ENCODE measurements at places on chromosomes 3 and 15.

DNA sequence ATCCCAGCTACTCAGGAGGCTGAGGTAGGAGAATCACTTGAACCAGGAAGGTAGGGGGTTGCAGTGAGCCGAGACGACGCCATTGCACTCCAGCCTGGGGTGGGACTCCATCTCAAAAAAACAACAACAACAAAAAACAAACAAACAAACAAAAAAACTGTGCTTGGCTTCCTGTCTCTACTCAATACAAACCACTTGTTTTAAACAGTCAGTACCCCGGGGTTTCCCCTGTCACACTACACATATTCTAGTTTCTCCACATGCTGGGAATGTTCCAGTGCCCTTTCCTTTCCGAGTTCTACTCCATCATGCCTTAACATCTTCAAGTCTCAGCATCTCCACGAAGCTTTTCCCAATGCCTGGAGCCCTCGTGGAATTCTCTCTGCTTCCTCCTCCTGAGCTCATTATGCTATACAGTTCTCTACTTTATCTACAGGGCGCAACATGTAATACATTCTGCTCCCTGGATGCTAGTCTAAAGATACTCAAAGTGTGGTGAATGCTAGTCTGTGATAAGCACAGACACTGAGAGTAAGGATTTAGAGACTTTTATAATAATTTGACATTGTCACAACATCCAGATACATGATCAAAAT, 7.8 kb downstream of the EMC3 start:
- no peak for DNase-seq

DNA sequence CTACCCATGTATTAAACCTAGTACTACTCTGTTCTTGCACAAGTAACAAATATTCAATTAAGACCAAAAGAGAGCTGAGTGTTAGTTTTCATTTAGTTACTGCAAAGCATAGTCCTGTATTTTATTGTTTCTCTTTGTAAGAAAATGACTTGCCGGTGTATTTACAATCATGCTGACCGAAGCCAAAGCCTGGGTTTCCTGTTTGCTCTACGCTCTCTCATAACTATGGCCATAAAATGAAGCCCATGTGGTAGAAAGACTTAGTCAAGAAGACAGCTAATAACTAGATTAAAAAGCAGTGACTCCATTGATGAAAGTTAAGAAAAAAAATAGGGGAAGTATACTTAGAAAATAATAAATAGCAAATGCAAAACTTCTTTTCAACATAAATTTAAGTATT, 479.9 kb downstream of the CNTN4 start:
- DNase-seq: no peak

DNA sequence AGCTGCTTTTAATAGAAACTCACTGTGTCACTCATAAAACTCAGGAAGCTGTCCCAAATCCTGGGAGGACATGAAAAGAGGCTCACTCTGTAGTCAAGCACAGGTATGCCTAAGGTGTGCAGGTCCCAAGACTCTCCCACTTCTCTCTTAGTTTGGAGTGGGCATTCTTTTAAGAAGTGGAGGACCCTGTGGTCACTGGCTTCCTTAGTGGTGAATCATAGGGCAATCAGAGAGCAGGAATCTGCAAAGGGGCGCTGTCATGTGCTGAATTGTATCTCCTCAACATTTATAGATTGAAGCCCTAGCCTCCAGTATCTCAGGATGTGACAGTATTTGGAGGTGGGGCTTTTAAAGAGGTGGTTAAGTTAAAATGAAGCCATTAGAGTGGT, 47.2 kb upstream of the ZBTB38 start:
- DNase-seq: no peak

DNA sequence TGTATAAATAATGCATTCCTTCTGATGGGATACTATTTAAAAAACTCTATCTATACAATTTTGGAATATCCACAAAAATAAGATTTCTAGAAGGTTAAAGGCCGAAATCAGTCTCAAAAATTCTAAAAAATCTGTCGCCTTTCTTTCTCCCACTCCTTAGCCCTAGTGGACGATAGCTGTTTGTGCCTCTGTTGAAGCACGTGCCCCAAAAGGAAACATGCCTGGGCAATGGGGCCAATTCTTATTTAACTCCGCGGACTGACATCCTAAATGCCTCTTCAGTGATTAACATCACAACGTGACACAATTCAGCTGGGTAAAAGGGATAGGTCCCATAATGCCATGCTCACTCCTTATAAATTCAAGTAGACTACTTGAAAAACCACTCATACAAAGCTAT, 65.1 kb downstream of the GAP43 start:
- no peak for DNase-seq

- DNase-seq: peak; percentile 71
These were observed 21.9 kb downstream of the ABTB1 start for GRCh38 chr3:127694467-127695215.
